ENCODE measurements at places on chromosomes 2 and 18. TPM values are rescaled to one million over a fixed set of nuclear protein-coding genes. Genes with fewer than 3 reads are reported as not detected.

FRZB gene
- total RNA-seq = 42.5 TPM

DNA sequence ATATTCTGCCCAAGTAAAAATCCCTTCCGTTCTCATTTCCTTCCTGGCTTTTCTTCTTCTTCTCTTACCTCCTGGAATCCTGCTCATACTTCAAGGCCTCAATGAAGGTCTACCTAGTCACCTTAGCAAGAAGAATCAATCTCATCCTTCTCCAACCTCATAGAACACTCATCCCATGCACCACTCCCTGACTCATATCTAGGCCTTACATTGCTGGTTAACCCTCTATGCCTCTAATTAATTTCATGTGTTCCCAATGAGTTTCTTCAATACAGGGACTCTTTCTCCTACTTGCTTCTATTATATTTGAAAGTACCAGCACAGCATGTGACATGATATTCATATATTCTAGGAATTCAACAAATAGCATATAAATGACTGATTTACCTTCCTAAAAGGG lies 63.0 kb downstream of the BCL11A start:
- DNase-seq = no peak

SLC19A3 gene
- 16.5 TPM for total RNA-seq

GRCh38 chr2:73091164-73091563 lies 19.7 kb upstream of the SFXN5 start:
- no peak for DNase-seq

ITGB6 gene
- total RNA-seq = not detected

LHCGR gene
- not detected for total RNA-seq

RGPD3 gene
- 0.75 TPM for total RNA-seq

GRCh38 chr2:86335865-86336674 lies 1.4 kb downstream of the REEP1 start:
- DNase-seq = no peak

DNA sequence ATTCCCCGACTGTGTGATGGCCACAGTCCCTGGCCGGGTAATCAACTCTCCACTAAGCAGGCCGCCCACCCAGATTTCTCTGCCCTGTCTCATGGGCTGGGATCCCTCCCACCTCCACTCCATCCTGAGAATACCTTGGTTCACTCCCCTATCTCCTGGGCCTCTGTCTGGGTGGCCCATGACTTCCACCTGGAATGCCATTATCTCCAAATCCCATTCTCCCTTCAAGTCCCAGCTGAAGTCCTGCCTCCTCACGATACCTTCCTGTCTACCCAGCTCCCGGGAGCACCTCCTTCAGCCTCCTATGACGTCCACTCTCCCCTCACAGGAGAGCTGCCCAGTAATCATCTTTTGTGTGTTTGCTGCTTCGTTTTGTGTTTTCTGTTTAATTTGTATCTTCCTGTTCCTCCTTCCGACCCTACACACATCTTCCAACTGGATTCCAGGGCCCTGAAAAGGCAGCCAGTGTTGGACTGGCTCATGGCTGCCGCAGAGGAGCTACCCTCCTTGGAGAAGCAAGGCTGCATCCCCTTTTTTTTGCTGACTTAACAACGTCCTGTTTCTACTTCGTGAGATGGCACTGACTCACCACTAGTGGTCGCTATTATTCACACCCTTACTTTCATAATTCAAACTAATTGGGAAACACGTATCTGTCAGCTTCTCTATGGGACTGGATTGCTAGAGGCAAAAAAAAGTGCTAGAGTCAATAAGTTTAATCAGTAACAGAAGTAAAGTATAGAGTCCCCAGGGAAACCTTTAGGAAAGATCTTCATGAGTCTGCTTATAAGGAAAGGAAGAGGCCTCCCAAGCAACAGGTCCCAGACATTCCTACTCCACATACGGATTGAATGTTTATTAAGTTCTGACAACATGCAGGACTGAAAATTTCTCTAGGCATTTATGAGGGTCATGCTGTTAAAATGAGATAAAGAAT lies 171.9 kb upstream of the GATA6 start:
- no peak for DNase-seq
